ENCODE measurements at places on chromosomes 11 and 22.
A peak's percentile ranks its signal among the peaks of the same experiment; 100 is the strongest.

GRCh38 chr22:22666307-22667091 lies 22.1 kb downstream of the GGTLC2 start:
- DNase-seq, result peak; percentile 2

DNA sequence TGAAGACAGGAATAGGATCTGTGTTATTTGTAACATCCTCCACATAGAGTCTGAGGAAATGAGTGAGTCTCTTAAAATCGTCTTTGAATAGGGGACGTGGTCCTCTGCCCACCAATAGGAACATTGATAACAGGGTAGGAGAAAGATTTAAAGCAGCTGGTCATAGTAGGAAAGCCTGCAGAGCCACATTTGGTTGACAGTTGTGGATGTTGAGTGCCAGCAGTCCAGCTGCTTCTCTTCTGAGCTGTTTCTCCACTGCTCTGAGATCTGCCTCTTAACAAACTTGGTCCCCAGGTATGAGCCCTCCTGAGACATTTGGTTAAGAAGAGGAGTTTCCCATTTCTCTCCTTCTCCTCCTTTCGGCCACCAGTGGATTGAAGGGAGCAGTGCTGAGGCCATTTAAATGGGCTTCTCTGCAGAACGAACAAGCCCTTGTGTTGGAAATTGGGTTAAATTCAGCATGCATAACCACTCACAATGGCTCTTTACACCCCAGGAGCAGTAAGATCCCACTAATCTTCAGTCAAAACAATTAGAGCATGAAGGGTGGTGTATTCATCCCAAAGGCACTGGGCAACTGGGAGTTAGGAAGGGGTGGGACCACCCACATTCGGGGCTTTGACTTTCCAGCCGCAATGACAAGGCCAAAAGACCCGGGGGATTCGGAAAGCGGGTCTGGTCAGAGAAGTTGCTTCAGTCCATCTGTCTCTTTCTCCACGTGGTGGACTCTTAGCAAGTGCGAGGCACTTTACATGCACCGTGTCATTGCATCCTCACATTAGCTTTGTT lies 32.3 kb downstream of the MIAT start:
- DNase-seq, result no peak

DNA sequence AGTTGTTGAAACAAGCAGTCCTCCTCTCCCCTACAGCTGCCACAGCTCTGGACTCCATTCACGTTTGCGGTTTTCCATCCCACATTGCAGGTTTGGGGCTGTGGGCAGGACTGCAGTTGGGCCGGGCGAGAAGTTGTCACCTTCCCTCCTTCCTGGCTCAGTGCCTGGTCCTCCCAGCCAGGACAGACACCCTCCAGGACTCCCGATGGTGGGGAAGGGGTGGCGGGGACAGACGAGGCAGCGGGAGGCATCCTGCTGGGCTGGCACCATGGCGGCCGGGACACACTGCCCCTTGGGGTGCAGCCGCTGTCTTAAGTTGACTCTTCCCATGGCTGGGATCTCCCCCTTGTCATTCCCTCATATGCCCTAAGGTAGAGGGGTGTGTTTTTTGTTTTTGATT lies 615.2 kb downstream of the BRD1 start:
- no peak for DNase-seq

- no peak for DNase-seq
Observed at GRCh38 chr22:44260216-44261035, 52.3 kb downstream of the SHISAL1 start.

- no peak for DNase-seq
Observed at GRCh38 chr11:11288972-11289616, 64.0 kb downstream of the CSNK2A3 start.

- no peak for DNase-seq
Observed at GRCh38 chr11:128394431-128395089, 192.8 kb downstream of the ETS1 start.

DNA sequence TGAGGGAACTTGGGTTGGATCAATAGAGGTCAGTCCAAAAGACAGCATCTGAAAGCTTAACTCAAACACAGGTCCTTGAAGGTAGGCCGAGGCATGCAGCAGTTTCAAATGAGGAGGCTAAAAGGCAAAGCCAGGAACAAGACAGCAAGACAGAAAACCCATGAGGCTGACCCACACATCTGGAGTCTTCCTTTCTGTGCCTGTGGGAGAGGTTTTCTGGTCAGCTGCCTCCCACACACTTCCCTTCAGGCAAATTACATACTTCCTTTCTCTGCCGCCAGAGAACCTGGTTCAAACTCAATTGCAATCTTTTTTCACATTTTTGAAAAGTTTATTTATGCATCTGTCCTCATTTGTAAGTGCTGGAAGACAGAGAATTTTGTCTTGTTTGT lies 29.8 kb upstream of the CRTAM start:
- peak; percentile 31 for DNase-seq

GRCh38 chr11:46102843-46103242 lies 18.4 kb downstream of the PHF21A start:
- no peak for DNase-seq

DNA sequence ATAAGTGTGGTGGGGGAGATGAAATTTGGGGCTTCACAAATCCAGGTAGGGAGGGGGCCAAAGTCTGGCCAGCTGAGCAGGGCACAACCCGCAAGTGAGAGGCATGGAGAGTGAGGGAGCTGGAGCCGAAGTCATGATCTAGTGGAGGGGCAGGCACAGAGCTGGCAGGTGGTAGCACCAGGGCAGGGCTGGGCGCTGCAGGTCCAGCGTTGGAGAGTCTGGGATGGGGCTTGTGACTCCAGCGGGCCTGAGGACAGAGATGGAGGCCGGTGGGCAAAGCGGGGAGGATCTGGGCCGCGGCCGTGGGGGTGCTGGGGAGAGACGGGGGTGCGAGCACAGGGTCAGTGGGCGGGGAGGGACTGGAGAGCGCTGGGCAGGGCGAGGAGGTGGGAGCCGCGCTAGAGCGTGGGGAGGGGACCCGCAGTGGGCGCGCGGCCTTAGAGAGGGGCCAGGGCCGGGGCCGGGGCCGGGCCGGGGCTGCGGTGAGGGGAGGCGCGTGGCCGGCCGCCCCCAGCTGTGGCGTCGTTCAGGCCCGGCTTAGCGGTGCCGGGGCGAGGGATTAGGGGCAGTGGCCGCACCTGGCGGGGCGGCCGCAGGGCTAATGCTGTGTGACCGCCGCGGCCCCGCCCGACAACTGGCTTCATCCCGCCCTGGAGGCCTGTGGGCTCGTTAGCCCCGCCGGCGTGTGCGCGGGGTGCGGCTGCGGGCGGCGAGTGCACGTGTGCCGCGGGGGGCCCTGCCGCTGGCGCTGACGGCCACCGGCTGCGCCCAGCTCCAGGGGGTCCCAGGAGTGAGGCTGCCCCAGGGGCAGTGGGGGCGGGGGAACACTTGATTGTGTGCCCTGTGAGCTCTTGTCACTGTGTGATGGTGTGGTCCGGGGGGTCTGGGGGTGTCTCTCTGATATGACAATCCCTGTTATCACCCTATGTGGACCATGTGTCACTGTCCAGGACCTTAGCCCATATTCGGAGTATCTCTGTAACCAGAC lies 23.6 kb upstream of the MYOD1 start:
- no peak for DNase-seq

DNA sequence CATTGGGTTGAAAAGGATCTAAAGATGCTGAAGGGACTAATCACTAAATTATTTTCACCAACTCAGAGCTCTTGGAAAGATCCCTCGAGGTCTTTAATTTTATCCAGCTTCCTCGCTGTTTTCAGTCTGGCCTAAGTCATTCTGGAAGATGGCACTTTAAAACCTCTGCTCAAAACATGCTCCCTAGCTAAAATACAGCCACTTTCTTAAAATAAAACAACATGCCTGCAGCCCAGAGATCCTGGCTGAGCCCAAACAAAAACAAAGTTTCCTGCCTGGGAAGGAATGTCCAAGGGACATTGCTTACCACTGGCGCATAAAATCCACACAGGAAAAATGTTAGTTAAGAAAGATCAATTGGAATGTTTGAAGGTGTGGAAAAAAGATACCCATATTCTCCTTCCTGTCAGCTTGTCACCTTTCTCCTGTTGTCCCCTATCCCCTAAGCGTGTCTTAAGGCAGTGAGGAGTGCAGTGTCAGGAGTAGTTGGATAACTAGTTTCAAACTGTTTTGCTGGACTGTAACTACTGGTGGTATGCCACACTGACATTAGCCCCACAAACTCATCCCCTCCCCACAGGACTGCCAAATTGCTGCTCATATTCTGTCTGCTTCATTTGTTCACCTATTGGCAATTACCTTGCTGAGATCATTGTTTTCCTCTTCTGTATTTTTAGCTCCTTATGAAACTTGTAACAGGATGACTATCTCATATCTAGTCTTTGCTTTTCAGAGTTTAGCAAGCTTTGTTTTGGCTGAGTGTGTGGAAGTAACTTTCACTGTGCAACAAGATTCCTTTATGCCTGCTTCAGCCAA lies 108.3 kb upstream of the SESN3 start:
- DNase-seq, result no peak

- DNase-seq, result no peak
Observed at GRCh38 chr11:72787216-72788104, 6.4 kb downstream of the STARD10 start.

DNA sequence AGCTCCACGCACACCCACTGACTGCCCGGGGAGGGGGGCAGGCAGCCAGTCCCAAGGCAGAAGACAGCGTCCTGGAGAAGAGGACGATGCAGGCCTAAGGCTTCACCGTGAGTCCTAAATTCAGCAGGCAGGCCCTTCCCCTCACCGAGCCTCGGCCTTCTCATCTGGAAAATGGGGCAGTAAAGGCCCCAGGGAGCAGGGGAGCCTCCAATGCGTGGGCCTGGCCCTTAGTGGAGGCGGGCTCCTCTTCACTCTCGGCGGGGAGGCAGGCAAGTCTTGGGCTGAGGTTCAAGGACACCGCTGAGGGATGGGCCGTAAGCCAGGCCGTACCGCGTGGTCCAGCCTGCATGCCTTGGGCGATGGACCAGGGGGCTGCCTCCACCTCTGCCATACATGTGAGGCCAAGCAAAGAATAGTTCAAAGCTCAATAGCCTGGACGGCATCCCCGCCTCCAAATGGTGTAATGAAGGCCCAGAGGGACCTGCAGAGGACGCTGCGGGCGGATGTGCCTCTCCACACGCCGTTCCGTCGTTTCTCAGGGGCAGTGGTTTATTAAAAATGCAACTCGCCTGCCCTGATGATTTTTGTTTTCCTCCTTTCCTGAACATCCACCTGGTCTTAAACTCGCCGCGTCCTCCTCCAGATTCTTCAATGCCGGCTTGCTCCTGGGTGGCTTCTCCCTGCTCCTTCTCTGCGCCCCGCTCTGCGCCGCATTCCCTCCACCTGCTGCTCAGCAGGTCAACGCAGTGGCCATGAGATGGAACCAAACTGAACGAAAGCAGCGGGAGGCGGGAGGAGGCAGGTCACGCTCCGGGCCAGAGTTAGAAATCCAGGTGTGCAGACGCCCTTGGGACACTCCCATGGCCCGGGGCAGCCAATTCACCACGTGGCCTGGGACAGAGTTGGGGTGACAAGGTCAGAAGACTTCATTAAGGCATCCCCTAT lies 627.8 kb downstream of the TBC1D22A start:
- DNase-seq, result no peak

DNA sequence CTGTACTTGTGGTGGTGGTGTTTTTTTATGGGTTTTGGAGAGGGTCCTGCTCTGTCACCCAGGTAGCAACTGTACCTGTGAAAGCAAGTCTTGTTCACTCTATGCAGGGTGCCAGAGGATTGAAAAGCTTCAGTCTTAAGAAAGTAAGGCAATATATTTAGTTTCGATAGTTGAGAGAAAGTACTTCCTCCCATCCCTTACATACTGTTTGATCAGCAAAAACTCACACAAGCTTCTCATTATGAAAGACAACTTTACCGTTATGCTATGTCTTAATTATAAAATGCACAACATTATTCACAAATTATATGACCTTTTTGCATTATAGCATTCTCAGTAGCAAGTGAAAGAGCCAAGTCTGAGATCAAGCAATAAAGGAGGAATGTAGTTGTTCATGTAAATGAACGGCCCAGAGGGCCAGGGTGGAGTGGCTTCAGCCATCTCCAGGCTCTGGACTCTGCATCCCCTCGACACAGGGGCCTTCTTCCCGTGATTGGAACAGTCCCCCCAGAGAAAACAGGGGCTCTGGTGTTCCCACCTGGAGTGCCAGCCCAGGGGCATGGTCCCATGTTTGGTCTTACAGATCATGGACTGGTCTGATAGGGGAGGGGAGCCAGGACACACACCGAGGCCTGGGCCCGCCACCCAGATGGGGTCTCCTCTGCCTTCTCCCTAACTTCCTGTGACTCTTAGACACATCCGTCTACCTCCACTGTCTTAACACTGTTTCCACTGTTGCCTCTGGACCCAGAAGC lies 38.7 kb upstream of the CTTN start:
- DNase-seq, result no peak

DNA sequence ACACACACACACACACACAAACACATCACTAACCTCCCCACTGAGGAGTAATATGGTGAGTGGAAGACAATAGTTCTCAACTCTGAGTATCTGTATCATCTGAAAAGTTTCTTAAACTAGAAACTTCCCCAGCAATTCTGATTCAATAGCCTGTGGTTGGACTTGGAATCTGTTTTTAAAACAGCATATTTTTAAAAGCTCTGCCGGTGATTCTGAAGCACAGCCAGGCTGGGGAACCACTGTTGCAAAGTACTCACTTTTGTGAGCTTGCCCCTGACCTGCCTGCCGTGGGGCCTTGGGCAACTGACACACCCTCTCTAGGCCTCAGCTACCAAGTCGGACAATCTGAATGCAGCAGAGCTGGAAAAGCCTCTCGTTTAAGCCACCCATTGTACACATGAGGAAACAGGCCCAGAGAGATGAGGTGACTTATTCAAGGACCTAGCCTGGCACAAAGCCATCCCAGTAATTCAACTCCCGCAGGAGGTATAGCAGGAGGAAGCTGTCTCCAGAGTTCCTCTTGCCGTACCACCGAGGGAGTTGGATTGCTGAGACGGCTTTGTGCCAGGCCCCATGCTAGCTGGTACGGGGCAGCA lies 8.9 kb downstream of the SLC15A3 start:
- no peak for DNase-seq

GRCh38 chr11:86202013-86202336 lies 42.6 kb upstream of the EED start:
- no peak for DNase-seq

- DNase-seq, result no peak
Observed at GRCh38 chr11:117931971-117932370, 2.8 kb upstream of the TMPRSS13 start.

- DNase-seq, result peak; percentile 37
Observed at GRCh38 chr11:95231881-95232605, 1.0 kb upstream of the SESN3 start.

DNA sequence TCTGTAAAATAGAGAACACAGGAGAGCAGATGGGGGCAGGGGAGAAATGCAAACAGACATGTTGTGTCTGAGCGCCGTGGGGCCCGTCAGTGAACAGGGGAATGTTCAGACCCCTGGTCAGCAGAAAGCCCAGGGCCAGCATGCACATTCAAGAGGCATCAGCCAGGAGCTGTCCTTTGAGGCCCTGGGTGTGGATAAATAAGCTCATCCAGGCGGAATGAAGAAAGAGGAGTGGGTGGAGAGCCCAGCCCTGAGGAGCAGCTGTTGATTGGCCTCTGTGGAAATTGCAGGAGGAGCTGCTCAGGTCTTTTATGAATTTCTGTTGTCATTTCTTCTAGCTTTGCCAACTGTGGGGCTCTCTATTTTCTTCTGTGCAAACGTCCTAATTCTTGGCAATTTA lies 49.7 kb upstream of the CECR2 start:
- no peak for DNase-seq
